ENCODE measurements at places on chromosomes 7 and 10. TPM values are rescaled to one million over a fixed set of nuclear protein-coding genes. Genes with fewer than 3 reads are reported as not detected.
A peak's percentile ranks its signal among the peaks of the same experiment; 100 is the strongest.

DNA sequence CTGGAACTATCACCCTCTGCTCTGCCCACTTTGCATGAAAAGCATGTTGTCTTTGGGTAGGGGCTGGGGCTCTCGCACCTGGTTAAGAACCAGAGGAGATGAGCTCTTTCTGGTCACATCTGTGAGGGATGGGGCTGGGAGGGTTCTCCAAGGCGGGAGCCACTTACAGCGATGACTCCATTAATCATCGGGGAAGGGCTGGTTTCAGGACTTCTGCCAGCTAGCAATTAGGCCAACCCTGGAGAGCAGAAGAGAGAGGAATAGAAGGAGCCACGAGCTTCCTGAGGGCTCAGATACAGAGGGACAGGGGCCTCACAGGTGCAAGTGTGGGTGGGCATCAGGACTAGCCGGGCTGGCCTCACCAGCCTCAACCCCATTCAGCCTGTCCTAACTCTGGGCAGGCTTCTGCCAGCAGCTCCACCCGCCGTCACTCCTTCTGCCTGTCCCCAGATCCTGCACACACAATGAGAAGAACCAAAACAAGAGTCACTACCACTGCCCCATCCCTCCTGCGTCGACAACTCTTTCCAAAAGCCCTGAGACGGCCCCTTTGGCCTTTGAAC lies 8.4 kb downstream of the AQP1 start:
- DNase-seq = peak; percentile 84

DNA sequence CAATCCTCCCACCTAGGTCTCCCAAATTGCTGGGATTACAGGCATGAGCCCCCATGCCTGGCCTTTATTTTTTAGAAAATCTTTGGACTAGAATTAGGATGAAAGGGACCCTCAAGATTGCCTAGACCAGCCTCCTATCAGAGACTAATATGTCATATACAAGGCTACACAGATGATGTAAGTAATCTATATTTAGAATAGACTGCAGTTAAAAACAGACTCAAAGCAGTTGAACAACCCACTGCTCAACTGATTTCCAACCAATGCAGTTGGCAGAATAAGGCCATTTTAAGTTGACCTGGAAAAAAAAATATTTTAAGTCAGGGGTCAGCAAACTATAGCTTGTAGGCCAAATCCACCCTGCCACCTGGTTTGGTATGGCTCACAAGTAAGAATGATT lies 27.7 kb downstream of the PSPH start:
- DNase-seq = peak; percentile 72

DNA sequence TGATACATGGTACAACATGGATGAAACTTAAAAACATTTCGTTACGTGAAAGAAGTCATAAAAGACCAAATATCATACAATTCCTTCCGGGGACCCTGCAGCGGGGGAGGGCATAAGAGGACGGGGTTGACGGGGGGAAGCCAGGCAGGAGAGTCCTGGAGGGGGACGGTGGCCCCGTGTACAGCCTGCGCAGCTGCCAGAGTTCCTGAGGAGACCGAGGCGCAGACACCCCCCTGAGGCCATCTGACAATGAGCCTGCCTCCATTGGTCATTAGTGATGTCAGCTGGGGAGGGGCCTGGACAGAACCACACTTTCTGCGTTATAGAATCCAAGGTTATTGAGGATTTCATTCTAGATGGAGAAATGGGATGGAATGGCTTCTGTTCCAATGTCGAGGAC lies 47.2 kb downstream of the PRKAG2 start:
- no peak for DNase-seq

HMX3 gene
- not detected for total RNA-seq

- no peak for DNase-seq
These were observed 5.6 kb downstream of the BZW2 start for GRCh38 chr7:16651396-16652239.

GRCh38 chr10:1738950-1739349 lies 1.6 kb upstream of the ADARB2 start:
- DNase-seq = no peak

- no peak for DNase-seq
These were observed 4.6 kb downstream of the DENND11 start for GRCh38 chr7:141697211-141697871.

PRF1 gene
- total RNA-seq = not detected

- no peak for DNase-seq
These were observed 117.3 kb downstream of the KCNMA1 start for GRCh38 chr10:77520290-77520689.

PRPS1L1 gene
- not detected for total RNA-seq

DNA sequence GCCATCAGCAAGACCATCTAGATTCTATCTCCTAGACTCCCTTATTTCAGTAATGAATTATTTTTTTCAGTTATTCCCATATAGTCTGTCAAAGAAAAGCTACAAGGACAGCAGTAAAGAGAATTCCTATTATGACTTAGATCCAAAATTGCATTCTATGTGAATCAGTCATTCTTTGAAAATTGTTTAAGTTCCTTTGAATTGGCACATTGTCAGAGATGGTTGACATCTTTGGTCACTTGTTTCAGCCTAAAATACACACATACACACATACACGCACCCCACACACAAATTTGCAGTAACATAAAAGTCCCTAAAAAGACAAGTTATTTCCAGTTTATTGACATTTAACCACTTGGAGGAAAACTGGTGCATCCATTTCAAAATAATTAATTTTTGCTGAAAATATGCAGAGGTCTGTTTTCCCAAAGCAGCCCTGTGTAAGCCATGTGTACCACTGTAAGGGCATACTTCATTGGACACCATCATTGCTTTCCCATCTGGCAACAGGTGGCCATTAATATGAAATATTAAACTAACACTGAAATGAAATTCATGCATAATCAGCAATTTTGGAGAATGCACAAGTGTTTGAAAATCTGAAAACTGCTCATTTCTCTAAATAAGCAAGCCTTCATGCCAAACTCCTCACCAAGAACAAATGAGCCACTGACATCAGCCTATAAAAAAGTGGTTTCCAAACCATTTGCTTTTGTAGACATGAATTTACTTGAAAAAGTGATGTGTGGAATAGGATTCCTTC lies 121.7 kb upstream of the COL1A2 start:
- DNase-seq = no peak

DNA sequence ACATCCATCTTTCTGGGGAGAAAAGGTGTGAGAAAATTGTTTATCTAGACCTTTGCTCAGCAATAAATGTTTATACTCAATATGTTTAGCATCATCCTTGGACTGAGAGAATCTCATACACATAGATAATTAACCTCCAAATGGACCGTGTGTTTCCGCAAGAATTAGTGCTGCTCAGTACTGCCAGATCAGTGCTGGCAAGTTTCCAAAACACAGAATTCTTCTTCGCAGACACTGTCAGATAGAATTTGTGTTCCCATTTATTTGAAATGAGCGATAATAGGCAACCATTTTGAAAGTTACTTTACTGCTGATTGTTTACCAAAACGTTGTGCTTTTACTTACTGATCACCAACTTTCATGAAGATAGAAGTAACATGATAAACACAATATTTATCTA lies 33.7 kb downstream of the STAMBPL1 start:
- DNase-seq = no peak

DNA sequence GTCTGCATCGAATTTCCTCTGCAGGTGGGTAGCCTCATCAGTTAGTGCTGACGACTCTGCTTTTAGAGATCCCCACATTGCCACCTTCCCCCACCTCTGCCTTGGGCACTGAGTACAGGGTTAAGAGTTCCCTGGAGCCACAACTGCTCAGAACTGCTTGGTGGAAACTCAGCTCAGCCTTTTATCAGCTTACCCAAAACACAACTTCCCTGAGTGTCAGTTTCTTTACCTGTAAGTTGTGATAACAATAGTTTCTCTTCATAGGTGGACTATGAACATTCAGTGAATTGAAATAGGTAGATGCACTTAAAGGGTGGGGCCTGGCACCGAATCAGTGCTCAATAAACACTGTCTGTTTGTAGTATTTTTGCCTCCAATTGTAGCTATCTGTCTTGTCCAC lies 11.3 kb downstream of the ASB13 start:
- no peak for DNase-seq

RASA4B gene
- total RNA-seq = 3.3 TPM

SPDYE1 gene
- total RNA-seq = not detected

DNA sequence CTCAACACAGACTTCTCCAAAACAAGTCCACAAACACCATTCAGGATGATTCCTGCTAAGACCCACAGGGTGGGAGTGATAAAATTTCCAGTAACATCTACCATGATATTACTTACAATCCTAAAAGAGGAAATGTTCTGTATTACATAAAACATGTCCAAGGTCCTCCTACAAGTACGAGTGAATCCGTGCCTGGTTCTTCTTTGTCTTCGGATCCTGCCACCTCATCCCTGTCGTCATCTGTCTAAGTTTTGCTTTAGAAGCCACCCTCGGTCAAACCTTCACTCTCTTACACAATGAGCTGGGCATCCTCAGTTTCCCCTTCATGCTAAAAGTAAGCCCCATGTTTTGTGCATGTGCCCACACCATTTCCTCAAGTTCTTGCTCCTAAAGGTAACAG lies 279.0 kb downstream of the KCNMA1 start:
- no peak for DNase-seq

- DNase-seq = no peak
These were observed 187.0 kb downstream of the ZNF365 start for GRCh38 chr10:62561151-62561550.

DNA sequence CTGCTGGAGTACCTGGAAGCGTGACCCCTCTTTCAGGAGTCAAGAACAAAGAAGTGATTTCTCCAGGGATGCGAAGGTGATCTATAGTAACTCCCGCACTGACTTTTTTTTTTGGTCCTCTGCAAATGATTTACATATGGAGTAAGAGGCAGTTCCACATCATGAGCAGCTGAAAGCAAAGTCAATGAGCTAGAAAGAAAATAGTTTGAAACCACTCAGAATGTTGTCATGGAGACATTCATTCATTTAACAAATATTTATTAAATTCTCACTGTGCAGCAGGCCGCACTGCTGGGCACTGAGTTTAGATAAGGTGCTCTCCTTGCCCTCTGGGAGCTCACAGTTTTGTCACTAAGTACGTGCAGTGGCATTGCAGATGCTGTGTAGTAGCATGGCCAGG lies 206.7 kb downstream of the CAMK1D start:
- DNase-seq = no peak

- DNase-seq = no peak
These were observed 851 bp downstream of the AKR1E2 start for GRCh38 chr10:4826792-4827324.

GRCh38 chr7:92727755-92728154 lies 108.6 kb downstream of the CDK6 start:
- no peak for DNase-seq

AKR1C3 gene
- 238 TPM for total RNA-seq

SLC4A2 gene
- total RNA-seq = 61.5 TPM

TAS2R5 gene
- 1.8 TPM for total RNA-seq

DNA sequence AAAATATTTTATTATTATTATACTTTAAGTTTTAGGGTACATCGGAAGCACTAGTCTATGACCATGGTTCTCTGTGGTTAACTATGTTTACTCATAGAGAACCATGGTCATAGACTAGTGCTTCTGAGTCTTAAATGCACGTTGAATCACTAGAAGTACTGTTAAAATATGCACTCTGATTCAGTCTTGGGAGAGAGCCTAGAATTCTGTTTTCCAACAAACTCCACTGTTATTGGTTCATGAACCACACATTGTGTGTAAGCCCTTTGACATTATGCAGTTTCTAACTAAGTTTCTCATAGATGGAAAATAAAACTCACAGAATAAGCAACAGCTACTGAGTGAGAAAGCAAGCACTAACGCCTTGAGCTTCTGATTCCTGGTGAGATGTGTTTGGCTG lies 1120.6 kb downstream of the SORCS1 start:
- DNase-seq = no peak

TBX20 gene
- not detected for total RNA-seq

GRCh38 chr10:94344522-94345122 lies 18.1 kb downstream of the NOC3L start:
- no peak for DNase-seq

PRTFDC1 gene
- 5.3 TPM for total RNA-seq

DNA sequence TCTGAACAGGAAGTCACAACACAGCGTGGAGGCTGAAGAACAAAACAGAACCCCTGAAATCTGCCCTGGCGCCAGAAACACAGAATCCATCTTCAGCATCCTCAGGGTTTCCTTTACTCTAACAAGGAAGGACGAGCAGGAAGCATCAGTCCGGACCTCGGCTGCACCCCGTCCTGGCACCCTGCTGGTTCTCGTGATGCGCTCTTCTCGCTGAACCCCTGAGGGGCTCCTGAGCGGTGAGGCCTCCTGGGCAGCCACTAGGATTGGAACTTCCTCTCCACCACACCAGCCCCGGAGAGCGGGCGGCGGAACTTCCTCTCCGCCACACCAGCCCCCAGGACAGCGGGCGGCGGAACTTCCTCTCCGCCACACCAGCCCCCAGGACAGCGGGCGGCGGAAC lies 461.9 kb downstream of the PTPRN2 start:
- DNase-seq = peak; percentile 64

DNA sequence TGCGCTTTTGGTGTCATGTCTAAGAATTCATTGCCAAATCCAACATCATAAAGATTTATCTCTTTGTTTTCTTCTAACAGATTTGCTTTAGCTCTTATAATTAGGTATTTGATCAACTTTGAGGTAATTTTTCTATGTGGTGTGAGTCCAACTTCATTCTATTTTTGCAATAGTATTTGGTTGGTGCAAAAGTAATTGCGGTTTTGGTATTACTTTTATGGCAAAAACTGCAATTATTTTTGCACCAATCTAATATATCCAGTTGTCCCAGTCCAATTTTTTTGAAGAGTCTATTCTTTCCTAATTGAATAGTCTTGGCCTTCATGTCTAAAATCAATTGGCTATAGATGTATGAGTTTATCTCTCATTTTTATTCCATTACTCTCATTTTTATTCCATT lies 535.5 kb downstream of the ATRNL1 start:
- no peak for DNase-seq

OR2A12 gene
- not detected for total RNA-seq

BET1 gene
- 22.4 TPM for total RNA-seq
